Erythroblast (primary cell): ENCODE measurements at places on chromosomes 16 and 17.

DNA sequence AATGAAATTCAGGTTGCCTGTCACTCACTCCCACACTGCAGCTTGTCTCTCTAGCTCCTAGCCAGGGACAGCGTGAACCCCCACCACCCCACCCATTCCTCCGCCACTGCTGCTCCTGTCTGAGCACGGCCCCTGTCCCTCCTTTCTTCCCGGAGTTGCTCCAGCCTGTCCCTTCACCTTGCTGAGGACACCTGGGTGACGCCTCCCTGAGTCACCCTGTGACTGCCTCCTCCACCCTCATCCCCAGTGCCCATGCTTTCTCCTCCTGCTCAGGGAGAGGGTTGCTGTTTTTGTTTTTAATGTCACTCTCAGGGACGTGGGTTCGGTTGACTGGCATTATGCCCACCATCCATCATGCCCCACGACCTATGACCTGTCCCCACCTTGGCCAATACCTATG, 25.8 kb upstream of the NAT9 start:
- no peak for DNase-seq

DNA sequence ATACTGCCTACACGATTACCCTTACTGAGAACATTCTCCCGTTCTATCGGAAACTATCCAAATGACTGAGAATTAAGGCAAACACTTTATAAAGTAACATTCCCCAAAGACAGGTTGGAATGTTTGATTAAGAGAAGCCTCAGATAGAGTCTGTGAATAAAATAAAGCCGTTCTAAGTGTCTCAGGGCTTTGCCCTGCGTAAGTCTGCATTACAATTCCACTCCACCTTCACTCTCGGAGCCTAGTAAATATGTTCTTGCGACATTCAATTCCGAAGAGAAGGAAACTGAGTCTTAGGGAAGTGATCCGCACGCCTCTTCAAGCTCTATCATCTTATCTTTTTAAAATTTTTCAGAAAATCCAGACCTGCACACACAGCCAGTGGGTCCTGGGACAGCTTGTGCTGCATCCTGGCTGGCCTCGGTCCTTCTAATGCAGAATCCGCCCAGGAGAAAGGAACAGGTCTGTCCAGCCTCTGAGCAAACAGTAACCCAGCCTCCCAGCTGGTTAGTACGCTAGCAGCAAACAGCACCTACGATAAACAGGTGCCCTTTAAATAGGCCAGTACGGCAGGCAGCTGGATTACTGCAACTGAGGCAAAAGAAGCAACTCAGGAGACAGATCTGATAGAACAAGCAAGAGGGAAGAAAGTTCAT, 254.1 kb upstream of the IRX3 start:
- no peak for DNase-seq

- DNase-seq: no peak
Observed at GRCh38 chr17:11742886-11743285, 144.6 kb downstream of the DNAH9 start.

DNA sequence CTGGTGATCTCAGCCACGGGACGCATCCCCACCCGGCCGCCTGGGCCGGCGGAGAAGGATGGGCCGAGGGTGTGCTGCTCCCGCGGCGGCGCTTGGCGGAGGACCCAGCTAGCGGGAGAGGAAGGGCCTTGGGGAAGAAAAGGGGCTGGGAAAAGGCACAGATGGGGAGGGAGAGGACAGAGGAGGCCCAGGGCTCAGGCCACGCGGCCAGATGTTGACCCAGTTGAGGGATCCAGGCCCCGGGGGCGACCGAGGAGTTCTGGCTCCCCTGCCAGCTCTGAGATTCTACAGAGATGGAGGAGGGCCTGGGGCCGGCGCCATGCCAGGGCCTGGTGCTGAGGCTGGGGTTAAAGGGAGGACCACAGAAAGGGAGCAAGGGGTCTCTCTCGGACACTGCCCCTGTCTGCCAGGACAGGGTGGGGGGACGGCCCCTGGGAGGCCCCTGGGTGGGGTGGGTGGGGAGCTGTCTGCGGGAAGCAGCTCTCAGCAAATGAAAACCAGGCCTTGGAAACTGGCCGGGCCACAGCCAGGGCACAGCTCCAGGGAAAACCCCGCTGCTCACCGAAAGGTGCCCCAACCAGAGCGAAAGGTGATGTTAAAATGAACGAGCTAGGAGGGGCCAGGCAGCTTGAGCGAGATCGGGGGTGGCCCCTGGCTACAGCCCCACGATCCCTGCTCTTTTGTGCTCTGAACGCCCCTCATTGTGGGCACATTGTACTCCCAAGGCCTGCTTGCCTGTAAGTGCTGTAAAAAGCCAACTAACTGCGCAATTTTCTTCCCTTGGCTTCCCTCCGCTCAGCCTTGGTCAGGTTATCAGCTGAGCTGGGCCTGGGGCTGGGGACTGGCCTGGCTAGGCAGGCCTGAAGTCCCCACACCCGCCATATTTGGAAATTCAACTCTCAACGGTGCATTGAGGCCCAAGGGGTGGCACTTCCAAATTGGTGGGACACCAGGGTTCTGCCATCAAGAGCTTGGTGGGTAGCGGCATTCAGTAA, 191.4 kb downstream of the ZNF423 start:
- DNase-seq: no peak

- no peak for DNase-seq
Observed at GRCh38 chr17:69950701-69951418, 124.2 kb upstream of the KCNJ16 start.
